Osteocyte (in vitro differentiated cells): ENCODE measurements at places on chromosomes 12 and 14.
A peak's percentile ranks its signal among the peaks of the same experiment; 100 is the strongest.

GRCh38 chr12:118299791-118300460 is 72.8 kb downstream of the TAOK3 start:
- H3K27ac ChIP-seq = no peak overlapping the region
- no peaks in the 10 kb centered on the region for H3K36me3 ChIP-seq
- H3K4me3 ChIP-seq = no peak overlapping the region
- H3K27me3 ChIP-seq = no peaks in the 10 kb centered on the region

GRCh38 chr12:81633127-81633526 is 126.0 kb downstream of the PPFIA2 start:
- DNase-seq = no peak
- no peak overlapping the region for H3K27ac ChIP-seq
- no peaks in the 10 kb centered on the region for H3K36me3 ChIP-seq
- peaks cover 25% of the 10 kb centered on the region for H3K27me3 ChIP-seq
- no peak overlapping the region for H3K4me3 ChIP-seq

- no peak for DNase-seq
- no peaks in the 10 kb centered on the region for H3K36me3 ChIP-seq
- peak overlapping the region; percentile 74 for H3K27ac ChIP-seq
- no peaks in the 10 kb centered on the region for H3K27me3 ChIP-seq
- H3K4me3 ChIP-seq = no peak overlapping the region
- H3K4me1 ChIP-seq = peaks cover 66% of the 10 kb centered on the region
Observed at GRCh38 chr12:106125351-106126095, 13.2 kb downstream of the NUAK1 start.

- peaks cover 45% of the 10 kb centered on the region for H3K4me1 ChIP-seq
- H3K27me3 ChIP-seq = no peaks in the 10 kb centered on the region
- no peaks in the 10 kb centered on the region for H3K36me3 ChIP-seq
- no peak overlapping the region for H3K27ac ChIP-seq
- H3K4me3 ChIP-seq = no peak overlapping the region
Observed at GRCh38 chr12:104519190-104520019, 62.7 kb downstream of the CHST11 start.

- no peak overlapping the region for H3K27ac ChIP-seq
- no peak for DNase-seq
- no peaks in the 10 kb centered on the region for H3K27me3 ChIP-seq
- H3K4me3 ChIP-seq = no peak overlapping the region
- no peaks in the 10 kb centered on the region for H3K4me1 ChIP-seq
- H3K36me3 ChIP-seq = no peaks in the 10 kb centered on the region
Observed at GRCh38 chr12:72738811-72739210, 466.6 kb downstream of the TRHDE start.

DNA sequence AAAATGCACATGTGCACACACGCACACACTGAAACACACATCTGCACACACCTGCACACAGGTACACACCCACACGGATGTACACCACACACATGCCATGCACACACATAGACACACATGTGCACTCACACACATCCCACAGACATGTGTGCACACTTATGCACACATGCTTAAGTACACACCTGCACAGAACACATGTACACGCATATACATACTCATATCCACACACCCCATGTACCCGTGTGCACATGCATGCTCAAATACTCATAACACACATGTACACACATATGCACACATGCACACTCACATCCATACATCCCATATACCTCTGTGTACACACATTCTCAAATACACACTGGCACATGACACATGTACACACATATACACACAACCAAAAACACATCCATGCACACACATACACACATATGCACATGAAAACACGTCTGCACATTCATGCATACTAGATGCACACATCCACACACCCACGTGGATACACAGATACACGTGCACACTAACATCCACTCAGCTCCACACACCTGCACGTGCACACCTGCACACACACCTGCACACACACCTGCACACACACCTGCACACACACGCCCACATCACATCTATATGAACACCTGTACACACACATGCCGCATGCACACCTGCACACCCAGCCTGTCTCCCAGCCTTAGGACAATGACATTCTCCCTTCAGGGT is 336.7 kb downstream of the ADGRD1 start:
- peak; percentile 32 for DNase-seq
- no peak overlapping the region for H3K27ac ChIP-seq
- no peak overlapping the region for H3K4me3 ChIP-seq
- no peaks in the 10 kb centered on the region for H3K27me3 ChIP-seq
- no peaks in the 10 kb centered on the region for H3K36me3 ChIP-seq

GRCh38 chr12:44655846-44656245 is 220.3 kb downstream of the NELL2 start:
- DNase-seq = no peak
- H3K4me1 ChIP-seq = no peaks in the 10 kb centered on the region
- H3K27me3 ChIP-seq = no peaks in the 10 kb centered on the region
- H3K4me3 ChIP-seq = no peak overlapping the region

DNA sequence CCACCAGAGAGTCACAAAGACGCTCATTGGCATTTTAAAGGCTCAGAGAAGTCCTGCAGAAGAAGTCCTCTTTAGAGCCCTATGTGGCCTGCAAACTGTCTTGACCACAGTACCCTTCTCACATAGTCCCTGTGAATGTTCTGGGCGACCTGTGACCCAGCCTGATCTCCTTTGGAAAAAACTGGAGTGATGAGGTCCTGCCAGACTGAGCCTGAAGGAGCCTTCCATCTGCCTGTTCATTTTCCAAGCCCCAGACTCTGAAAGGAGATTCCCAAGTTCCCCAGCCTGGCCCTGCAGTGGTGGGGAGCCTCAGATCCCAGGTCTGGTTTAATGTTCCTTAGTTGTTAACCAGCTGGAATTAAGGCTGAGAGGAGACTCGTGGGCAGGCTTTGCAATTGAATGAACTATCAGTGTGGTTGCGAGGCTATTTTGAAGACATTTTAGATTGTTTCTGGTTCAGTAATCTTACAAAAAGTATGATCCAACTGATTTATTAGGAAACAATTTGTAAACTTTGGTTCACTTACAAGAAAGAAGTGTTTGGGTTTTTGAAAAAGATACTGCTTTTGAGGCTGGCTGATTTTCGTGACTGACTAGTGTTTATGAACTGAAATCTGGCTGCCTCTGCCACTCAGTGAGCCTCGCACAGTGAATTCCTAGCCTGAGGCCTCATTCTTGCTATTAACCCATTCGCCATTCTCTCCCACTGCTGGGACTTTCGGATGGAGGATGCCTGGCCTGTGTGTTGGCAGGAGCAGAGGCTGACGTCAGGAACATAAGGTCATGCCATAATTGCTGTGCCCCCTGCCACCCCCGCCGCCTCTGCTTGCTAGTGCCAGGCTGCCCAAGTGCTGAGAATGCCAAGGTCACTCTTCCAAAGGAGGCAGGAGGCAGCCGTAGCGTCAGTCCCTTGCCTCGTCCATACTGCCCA is 249.0 kb downstream of the CACNA1C start:
- peak overlapping the region; percentile 98 for H3K27ac ChIP-seq
- peaks cover 93% of the 10 kb centered on the region for H3K4me1 ChIP-seq
- DNase-seq = peak; percentile 91
- no peaks in the 10 kb centered on the region for H3K27me3 ChIP-seq
- H3K4me3 ChIP-seq = peak overlapping the region; percentile 23

GRCh38 chr12:10364815-10365622 is 24.8 kb downstream of the KLRK1 start:
- H3K36me3 ChIP-seq = peaks cover 7% of the 10 kb centered on the region
- peaks cover 27% of the 10 kb centered on the region for H3K4me1 ChIP-seq
- no peak overlapping the region for H3K4me3 ChIP-seq

DNA sequence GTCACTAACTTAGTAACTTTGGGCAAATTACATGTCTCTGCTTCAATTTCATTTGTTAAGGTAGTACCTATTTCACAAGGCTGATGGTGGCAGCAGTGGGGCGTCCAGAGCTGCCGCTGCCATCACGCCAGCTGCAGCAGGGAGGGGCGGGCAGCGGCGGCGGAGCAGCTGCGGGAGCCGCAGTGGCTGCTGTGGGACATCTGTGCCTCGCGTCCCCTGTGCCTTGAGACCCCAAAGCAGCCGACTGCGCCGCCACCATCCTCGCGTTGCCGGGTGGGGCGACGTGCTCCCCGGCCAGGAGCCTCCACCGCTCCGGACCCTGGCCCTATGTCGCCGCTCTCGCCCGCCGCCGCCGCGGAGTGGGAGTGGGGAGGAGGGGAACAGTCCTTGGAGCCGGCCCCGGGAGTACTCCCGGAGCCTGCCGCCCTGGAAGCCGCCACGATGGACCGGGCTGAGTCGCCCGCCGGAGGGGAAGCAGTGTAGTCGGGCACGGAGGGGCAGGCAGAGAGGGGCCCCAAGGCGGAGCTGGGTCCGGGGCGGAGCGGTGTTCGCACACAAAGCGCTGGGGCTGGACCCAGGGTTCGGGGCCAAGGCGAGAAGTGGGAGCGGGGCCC is 51.4 kb downstream of the A2M start:
- peak overlapping the region; percentile 53 for H3K27ac ChIP-seq
- H3K4me3 ChIP-seq = peak overlapping the region; percentile 70
- peaks cover 10% of the 10 kb centered on the region for H3K4me1 ChIP-seq
- no peaks in the 10 kb centered on the region for H3K36me3 ChIP-seq
- H3K27me3 ChIP-seq = no peaks in the 10 kb centered on the region
- peak; percentile 87 for DNase-seq

DNA sequence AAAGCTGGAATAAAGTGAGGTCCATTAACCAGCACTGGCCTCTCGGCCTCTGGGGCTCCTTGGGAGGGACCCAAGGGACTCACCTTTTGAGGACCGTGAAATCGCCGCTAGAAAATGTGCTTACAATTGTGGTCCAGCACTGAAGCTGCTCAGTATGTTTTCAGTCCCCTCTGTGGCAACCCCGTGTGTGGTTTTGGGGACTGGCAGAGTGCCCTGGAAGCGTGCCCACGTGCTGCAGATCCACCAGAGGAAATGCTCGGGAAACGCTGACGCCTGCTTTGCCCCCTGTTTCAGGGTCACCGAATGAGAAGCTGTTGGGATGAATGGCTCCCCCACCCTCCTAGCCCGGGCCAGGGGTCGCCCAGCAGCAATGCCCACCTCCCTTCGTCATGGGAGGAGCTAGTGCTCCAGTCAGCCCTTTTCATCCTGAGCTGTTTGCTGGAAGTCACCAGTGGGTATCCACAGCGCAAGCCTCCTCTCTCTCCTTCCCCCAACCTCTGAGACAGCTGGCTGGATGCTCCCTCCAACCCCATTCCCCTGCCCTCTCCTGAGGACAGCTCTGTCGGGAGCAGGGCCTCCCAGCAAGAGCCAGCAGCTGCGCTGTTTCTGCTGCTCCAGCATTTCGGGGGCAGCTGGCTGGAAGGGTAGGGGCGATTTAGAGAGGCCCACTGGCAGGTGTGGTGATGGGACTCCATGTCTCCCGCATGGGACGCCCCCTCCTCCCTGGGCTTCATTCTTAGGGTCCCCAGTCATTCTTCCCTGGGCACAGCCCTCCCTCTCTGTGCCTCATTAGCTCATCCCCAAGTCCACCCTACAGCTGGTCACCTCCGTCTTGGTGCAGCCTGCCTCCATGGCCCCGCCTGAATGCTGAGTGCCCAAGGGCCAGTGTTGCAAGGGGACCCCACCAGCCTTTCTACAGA is 33.2 kb upstream of the PPP1R13B start:
- H3K36me3 ChIP-seq = no peaks in the 10 kb centered on the region
- H3K4me3 ChIP-seq = no peak overlapping the region
- H3K27me3 ChIP-seq = no peaks in the 10 kb centered on the region

GRCh38 chr14:45091710-45092109 is 7.8 kb downstream of the PRPF39 start:
- H3K4me1 ChIP-seq = peaks cover 42% of the 10 kb centered on the region
- peaks cover 22% of the 10 kb centered on the region for H3K36me3 ChIP-seq
- H3K27me3 ChIP-seq = no peaks in the 10 kb centered on the region
- H3K4me3 ChIP-seq = no peak overlapping the region
- H3K27ac ChIP-seq = no peak overlapping the region

GRCh38 chr14:100012478-100013327 is 52.5 kb upstream of the EVL start:
- peaks cover 9% of the 10 kb centered on the region for H3K36me3 ChIP-seq
- peak overlapping the region; percentile 48 for H3K27ac ChIP-seq
- H3K27me3 ChIP-seq = no peaks in the 10 kb centered on the region
- DNase-seq = no peak
- H3K4me3 ChIP-seq = no peak overlapping the region

- peaks cover 55% of the 10 kb centered on the region for H3K4me1 ChIP-seq
- no peak for DNase-seq
- peaks cover 8% of the 10 kb centered on the region for H3K36me3 ChIP-seq
- peak overlapping the region; percentile 100 for H3K4me3 ChIP-seq
- H3K27me3 ChIP-seq = no peaks in the 10 kb centered on the region
Observed at GRCh38 chr12:62933220-62933601, 1.7 kb downstream of the PPM1H start.

DNA sequence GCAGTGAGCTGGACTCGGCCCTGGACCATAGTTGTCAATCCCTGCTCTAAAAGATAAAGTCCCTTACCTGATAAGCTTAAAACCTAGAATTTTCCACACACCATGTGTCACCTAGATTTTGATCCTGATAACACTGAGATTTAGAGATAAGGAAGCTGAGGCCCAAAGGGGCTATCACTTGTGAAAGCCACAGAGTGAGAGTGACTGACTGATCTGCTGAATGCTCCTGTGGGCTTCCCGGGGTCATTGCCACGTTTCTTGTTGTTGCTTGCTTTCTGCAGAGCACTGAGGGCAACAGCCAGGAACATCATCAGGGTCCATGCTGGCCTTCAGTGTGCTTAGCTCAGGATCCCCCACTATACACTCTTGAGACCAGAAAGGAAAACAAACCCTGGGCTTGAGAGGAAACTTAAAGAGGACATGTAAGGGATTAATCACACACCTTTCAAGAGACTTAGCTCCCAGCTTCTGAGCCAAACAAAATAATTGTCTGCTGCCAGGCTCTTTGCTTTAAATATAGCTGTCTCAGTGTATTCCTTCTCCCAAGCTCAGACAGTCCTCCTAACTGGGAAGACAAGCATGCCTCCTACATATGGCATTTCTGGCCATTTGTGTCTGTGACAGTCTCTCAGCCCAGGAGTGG is 82.6 kb upstream of the ARHGAP5 start:
- no peak for DNase-seq
- peaks cover 3% of the 10 kb centered on the region for H3K4me1 ChIP-seq
- no peak overlapping the region for H3K27ac ChIP-seq

DNA sequence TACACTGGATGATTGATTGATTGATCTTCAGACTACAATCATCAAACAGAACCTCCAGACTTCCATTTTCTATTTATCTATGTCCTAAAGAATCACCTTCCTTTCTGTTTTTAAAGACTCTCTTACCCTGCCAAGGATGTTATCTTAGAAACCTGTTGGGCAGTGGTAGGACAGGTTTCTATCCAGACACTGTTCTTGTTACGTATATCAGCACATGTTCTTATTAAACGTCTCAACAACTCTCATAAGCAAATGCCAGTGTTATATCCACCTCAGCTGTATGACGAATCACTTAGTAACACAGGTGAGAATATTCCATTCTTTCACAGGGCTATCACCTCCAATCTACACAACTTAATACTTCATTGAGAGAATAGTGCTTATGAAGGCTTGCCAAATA is 40.2 kb upstream of the RPL10L start:
- no peak overlapping the region for H3K4me3 ChIP-seq
- H3K27ac ChIP-seq = no peak overlapping the region
- no peaks in the 10 kb centered on the region for H3K36me3 ChIP-seq
- no peaks in the 10 kb centered on the region for H3K4me1 ChIP-seq
- peaks cover 4% of the 10 kb centered on the region for H3K27me3 ChIP-seq
- DNase-seq = no peak
